ENCODE measurements at places on chromosomes 13 and 19.

DNA sequence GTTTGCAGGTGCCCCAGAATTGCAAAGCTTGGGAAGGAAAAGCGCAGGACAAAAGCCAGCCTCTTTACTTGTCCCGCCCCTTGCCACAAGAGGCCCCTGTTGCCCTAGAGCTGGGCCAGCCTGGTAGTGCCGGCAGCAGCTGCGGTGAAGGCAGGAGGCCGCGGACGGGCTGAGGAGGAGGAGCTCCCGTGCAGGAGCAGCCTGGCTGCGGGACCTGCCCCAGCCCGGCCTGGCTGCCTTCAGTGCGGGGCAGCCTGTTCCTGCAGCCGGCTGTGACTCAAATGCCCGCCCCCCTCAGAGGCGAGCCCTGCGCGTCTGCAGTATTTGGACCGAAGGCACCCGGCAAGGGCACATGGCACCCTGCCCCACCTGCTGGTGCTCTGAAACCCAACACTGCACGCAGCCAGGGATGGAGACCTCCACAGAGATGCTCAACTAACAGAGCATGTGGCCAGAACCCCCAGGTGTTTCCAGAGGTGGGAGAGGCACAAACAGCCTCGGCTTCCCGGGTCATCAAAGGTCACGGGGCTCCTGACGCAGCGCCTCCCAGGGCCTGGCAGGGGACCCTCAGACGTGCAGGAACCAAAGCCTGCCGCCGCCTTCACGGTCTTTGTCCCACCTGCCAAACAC is 29.7 kb downstream of the NAXD start:
- DNase-seq: no peak

DNA sequence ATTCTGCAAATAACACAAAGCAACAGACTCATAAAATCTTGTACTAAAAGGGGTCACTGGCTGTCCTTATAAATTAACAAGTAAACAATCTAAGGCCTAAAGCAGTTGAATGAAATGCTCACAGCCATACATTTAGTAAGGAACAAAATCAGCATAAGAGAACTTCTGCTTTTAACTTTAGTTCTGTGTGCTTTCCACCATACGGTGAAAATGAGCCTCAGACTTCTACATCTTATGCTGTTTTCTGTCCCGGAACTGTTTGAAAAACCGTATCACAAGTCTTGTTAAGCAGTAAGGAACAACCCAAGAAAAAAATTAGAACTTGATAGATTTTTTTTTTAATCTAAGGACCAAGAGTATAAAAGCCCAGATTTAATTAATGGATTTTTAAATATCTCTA is 549.1 kb upstream of the MIR17HG start:
- DNase-seq: no peak

- DNase-seq: no peak
Measured at GRCh38 chr19:16342002-16342715, 17.5 kb downstream of the KLF2 start.

DNA sequence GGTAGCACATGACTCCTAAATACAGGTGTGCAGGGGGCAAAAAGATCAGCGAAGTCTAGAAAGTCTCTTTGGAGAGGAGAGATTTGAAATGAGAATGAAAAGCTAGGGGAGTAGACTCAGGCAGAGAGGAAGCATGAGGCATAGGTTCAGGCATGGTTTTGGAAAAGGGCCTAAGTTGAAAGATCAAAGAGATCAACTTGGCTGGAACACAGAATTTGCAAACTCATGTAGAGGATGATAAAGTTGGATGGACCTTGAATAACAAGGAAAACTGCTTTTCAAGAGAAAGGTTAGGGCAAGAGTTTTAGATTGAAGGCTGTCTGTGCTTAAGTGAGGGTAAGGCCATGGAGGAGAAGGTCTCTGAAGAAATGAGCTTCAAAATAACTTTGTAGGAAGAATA is 47.4 kb upstream of the UBAC2 start:
- DNase-seq: no peak

- no peak for DNase-seq
Measured at GRCh38 chr19:56953470-56953869, 112.9 kb upstream of the PEG3 start.
